A172 (cell line): ENCODE measurements at places on chromosomes 1 and 21. TPM values are rescaled to one million over a fixed set of nuclear protein-coding genes. Genes with fewer than 3 reads are reported as not detected.

The ITGB2 gene
- 0.19 and 1.2 TPM in 2 replicates for total RNA-seq

The VCAM1 gene
- total RNA-seq = 0.05 and 1.1 TPM in 2 replicates

DNA sequence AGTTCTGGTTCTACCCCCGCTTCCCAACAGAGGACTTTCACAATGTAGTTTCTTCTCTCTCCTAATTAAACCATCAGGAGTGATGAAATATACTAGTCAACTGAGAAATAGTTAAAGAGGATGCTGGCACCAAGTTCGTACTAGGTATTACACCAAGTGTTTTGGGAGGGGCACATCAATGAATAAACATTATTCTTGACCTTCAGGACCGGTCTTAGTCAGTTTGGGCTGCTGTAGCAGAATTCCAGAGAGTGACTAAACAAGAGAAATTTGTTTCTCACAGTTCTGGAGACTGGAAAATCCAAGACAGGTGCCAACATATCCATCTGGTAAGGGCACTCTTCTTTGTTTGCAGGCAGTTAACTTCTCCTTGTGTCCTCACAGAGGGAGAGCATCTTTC lies 103.8 kb downstream of the SPATA17 start:
- DNase-seq = no peak

GRCh38 chr1:34781071-34781843 lies at the start of gene GJB3:
Gene GJB3, plus strand, starts transcription at chr1:34781214. Its CDS starts 3,549 bp downstream, at chr1:34784763.
- no peak for DNase-seq

- no peak for DNase-seq
These were observed at the start of gene LPAR3 for GRCh38 chr1:84892705-84893618. Gene LPAR3, minus strand, starts transcription at chr1:84893206. Its CDS starts 27,086 bp downstream, at chr1:84866120.
